Kidney tubule cell (primary cell): ENCODE measurements at places on chromosomes 2 and 18.

DNA sequence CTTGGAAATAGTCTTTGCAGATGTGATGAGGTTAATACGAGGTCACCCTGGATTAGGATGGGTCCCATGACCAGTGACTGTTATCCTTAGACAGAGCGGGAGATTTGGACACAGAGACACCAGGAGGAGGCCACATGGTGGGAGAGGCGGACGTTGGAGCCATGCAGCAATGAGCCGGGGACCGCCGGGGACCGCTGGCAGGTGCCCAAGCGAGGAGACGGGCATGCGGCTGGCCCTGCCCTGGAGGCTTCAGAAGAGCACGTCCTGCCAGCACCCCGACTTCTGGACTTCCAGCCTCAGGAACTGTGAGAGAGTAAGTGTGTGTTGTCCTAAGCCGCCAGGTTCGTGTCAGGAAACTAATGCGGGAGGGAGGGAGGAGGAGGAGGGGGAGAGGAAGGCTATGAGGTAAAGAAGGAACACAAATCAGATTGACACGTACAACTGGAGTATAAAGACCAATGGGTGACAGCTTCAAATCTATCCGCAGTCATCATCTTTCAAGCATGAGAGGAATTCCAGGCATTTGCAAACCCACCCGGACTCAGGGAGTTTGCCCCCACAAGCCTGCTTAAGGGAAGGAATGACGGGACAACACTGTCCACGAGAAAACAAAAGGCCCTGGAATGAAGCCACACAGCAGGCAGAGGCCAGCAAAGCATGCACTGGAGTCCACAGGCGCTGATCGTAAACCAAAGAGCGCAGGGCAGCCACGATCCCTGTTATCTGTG is 11.6 kb upstream of the BOK start:
- peak; percentile 96 for DNase-seq

GRCh38 chr2:15746703-15747550 is 155.3 kb downstream of the DDX1 start:
- DNase-seq, result no peak

DNA sequence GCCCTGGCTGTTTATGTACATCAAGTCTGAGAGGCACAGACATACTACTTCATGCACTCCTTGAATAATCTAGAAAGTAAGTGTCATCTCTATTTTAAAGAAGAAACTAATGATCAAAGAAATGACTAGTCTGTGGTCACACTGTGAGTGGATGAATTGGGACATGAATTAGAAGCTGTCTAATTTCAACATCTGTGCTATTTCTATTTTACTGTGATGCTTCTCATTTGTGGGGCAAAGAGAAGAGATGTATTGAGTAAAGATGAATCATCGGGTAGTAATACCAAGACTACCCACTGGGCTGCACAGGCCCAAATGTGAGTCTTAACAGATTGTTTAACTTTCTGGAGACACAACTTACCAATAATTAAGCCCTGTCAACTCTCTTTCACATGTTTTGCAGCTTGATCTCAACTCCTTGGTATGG is 42.4 kb upstream of the MTIF2 start:
- peak; percentile 56 for DNase-seq

DNA sequence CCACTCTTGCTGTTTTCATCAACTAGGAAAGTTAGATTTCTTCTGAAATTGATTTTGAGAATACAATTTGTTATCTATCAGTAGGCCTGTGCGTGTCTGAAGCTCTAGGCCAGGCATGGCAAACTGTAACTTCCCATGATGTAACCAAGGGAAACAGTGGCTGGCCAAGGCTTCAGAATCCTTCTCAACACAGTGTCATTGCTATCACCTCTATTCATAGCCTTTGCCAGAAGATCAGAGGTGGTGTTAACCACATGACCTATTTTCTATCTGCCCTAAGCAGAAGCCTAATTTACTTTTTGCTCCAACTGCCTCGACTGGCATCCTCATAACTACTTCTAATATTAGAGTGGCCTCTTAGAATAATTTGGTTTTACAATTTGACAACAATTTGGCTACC is 2.5 kb downstream of the ITGB6 start:
- no peak for DNase-seq

DNA sequence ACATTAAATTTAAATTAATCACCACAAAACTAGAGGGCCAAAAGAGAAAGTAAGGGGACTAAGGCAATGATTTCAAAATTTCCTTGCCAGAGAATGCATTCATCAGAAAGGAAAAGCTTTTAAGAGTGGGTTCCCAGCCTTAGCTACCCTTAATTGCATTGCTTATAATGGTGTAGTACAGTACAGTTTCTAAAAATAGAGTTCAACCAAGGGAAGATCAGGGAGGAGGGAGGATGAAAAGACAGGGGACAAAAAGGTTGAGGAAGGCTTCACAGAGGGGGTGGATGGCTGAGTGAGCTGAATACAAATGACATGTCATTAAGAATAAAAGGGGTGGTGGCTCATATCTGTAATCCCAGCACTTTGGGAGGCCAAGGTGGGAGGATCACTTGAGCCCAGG is 119.9 kb downstream of the RBMS1 start:
- no peak for DNase-seq

DNA sequence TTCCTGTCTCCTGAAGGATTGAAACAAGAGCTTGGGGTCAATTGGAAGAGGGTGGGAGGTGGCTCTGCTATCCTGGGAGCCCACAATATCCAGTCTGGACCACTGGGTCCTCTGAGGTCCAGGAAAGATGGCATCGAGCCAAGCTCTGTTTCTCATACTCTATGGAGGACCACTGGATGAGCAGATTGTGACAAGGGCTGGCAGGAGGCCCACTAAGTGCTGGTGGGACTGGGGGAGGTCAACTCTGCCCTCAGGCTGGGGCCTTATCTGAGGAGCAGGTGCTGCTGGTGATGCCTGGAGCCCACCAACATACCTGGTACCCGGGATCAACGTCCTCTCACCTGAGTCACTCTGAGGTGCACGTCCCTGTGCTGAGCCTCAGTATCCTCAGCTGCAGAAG is 142.4 kb downstream of the NDUFA10 start:
- no peak for DNase-seq

GRCh38 chr2:186595219-186595618 is 5.4 kb downstream of the ITGAV start:
- DNase-seq, result no peak

DNA sequence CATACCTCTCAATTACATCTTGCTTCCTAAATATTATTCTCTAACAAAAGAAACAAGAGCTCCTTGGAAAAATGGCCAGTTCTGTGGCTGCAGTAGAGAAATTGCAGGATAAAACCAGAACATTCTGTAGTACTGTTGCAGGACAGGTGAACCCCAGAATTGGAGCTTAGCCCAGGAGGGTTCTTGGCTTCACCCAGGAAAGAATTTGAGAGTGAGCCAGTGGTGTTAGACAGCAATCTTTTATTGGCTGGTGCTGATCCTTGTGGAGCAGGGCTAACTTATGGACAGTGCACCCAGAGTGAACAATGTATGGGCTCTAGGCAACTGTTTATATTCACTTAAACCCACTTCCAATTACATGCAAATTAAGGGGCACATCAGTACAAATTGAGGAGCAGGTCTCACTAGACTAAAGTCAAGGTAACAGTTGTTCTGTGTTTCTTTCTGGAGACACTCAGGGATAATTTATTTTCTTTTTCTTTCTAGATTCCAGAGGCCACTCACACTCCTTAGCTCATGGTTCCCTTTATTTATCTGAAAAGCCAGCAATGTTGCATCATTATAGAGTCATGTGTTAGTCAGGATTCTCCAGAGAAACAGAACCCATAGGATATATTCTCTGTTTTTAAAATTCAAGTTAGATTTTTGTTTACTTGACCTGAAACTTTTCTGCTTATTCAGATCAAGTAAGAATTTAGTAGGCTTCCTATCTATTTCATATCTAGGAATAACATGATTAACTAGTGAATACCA is 348.1 kb downstream of the CCDC85A start:
- no peak for DNase-seq

DNA sequence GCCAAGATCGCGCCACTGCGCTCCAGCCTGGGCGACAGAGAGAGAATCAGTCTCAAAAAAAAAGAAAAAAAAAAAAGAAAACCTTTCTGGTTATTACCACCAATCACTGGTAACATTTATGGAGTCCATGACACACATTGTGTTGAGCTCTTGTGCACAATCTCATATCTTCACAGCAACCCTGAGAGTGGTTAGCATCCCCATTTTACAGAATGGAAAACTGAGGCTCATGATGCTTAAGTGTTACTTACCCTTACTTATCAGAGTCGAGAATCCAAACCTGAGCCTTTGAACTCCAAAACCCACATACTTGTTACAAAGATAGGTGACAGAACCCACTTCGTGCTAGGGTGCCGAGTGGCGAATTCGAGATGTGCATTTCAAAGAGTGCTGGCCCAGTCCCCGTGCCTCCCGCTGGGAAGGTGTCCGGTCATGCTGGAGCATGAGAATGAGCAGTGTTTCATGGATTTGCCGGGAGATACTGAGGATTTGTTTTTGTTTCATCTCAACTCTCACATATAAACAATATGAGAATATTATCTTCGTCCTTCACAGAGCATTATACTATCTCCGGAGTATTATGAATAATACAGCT is 50.9 kb downstream of the CYP27C1 start:
- no peak for DNase-seq

- no peak for DNase-seq
These were observed 39.0 kb downstream of the MBP start for GRCh38 chr18:77093586-77093985.

- no peak for DNase-seq
These were observed 356.7 kb downstream of the TGIF1 start for GRCh38 chr18:3806656-3807055.
